ENCODE measurements at places on chromosomes 13 and 19.

DNA sequence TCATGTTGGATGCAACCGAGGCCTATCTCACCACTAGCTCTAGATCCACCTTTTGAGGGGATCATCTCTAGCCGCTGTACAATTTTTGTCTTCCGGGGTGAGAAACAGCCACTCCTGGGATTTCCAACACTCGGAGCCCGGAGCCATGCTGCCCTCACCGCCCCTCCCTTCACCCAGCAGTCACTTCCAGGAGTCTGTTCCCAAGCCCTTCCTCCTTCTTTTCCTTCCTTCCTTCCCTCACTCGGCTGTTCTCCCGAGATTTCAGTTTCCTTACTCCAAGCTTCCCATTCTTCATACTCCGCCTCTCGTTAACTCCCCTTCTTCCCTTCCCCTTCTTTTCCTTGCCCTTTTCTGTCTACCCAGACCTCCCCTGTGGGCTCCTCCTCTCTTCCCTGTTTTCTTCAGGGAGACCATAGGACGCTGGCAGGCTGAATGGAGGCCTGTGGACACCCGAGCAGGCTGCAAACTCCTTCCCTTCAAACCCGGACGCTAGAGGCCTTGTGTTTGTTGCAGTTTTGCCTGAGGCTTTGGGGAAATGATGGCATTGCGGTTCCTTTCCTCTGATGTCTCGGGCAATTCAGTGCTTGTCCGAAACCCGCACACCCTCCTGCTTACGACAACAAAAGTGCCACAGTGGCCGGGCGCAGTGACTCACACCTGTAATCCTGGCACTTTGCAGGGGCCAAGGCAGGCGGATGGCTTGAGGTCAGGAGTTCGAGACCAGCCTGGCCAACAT lies 96.0 kb downstream of the CAB39L start:
- no peak for DNase-seq

GRCh38 chr19:1090731-1091543 lies 4.2 kb downstream of the POLR2E start:
- DNase-seq, result no peak

GRCh38 chr19:50315773-50316448 lies 13.3 kb downstream of the KCNC3 start:
- DNase-seq, result peak; percentile 4

DNA sequence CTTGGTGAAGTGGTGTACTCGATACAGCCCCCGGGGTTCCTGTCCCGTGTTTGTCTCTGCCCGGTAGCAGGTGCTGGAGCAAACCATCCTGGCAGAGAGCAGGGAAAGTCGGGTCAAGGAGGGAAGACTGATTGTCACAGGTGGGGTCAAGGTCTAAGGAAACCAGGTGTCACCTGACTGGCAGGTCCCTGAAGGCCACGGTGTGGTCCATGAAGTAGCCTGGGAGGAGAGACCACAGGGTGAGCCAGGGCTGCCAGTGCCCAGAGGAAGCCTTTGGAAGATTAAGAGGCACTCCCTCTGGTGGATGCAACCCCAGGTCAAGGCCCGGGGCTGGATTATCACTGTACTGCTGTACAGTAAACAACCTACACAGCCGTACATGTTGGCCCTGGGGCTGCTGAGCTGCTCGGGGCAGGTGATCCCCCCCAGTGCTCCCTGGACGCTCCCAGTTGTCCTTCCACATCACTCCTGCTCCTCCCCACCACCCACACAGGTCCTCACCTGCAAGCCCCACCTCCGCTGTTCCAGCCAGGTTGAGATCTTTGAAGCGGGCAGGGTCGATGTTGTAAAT lies 6.0 kb upstream of the CCER2 start:
- DNase-seq, result no peak

- DNase-seq, result no peak
Measured at GRCh38 chr13:25657157-25657556, 285.4 kb downstream of the ATP8A2 start.

DNA sequence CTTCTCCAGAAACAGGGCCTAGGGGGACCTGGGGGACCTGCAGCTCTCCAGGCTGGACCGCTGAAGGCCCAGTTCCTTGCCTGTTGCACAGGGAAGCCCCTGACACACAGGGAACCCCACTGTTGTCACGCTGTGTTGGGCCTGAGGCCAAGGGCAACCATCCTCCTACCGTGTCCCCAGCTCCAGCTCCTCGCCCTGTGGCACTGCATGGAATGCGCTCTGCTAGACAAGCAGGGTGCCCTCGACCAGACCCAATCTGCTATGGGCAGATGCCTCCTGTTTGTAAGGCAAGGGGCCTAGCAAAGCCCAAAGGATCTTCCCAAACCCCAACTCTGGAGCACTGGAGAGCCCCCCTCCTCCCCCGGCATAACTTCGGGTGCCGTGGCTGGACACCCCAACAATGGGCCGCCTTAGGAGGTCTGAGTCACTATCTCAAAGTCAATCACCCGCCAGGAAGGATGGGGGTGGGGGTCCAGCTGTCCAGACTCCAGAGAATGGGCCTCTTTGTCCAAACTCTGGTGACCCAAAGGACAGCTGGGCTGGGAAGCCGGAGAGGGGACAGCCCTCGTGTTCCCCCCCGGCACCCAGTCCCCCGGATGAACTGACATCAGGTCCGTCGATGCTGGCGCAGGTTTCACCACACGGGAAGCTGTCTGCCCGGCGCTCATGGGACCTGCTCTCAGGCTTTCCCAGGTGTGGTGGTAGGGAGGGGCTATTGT lies 3.7 kb downstream of the BRSK1 start:
- DNase-seq, result no peak

GRCh38 chr19:3383121-3383722 lies 16.8 kb downstream of the NFIC start:
- DNase-seq, result no peak

DNA sequence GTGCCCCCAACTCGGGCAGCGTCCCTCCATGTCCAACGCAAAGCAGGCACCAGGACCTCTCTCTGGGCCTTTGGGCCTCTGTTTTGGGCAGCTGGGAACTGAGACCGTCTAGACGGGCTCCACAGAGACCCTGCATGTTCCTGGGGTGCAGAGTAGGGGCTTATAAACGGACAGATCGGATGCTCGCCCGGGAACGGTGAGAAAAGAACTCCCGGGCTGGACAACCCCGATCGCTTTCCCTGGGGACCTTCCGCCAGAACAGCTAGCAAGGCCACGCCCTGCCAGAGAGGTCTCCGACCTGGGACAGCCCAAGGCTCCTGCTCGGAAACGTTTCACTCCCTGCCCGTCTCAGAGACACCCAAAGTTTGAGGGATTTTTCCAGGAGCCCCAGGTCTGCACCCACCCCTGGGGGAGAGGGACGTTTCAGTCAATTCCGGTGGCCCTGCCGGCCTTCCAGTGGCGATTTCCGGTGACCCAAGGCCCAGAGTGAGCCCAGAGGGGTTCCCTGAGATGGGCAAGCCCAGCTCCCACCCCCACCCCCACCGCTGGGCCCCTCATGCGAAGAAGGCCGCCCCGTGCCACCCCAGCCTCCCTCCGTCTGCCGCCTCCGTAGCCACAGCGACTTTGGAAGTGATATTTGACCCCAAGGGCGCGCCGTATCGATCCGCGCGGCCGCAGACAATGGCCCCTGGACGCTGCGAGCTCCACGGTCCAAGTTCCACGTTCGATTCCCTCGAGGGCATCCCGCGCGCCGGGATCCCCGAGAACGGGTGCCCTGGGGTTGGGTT lies 1.7 kb downstream of the NR2F6 start:
- no peak for DNase-seq

DNA sequence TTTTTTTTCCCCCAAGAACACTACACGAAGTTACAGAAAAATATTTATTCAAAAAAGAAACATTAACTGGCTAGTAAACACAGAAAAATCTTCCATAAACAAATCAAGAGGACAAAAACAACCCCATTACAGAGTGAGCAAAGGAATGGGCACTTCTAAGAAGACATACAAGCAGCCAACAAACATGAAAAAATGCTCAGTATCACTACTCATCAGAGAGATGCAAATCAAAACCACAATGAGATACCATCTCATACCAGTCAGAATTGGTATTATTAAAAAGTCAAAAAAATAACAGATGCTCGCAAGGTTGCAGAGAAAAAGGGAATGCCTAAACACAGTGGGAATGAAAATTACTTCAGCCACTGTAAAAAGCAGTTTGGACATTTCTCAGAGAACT lies 131.7 kb downstream of the UGGT2 start:
- no peak for DNase-seq

- DNase-seq, result peak; percentile 40
Measured at GRCh38 chr19:38361633-38362075, 12.7 kb upstream of the PSMD8 start.

DNA sequence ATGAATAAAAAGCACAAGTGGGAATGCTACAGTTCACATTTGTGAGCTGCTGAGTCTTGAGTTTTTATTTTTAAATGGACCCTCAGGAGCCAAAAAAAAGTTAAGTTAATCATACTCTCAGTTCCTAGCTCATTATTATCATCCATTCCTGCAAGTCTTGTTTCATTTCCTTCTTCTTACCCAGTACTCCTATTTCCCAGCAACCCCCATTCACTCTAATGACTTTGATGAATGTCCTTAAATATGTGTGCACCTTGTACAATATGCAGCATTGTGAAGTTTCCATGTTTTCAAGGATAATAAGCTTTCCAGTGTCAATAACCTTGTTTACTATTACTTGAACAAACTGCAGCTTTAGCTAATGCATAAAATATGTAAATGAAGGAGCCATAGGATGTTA lies 366.2 kb downstream of the DCT start:
- no peak for DNase-seq

DNA sequence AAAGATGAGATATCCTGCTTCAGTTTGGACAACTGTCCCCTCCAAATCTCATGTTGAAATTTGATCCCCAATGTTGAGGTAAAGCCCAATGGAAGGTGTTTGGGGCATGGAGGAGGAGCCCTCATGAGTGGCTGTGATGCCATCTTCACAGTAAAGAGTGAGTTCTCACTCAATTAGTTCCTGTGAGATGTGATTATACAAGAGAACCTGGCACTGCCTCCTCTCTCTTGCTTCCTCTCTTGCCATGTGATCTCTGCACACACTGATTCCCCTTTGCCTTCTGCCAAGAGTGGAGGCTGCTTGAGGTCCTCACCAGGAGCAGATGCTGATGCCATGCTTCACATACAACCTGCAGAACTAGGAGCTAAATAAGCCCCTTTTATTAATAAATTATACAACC lies 86.9 kb downstream of the HSPH1 start:
- DNase-seq, result no peak

DNA sequence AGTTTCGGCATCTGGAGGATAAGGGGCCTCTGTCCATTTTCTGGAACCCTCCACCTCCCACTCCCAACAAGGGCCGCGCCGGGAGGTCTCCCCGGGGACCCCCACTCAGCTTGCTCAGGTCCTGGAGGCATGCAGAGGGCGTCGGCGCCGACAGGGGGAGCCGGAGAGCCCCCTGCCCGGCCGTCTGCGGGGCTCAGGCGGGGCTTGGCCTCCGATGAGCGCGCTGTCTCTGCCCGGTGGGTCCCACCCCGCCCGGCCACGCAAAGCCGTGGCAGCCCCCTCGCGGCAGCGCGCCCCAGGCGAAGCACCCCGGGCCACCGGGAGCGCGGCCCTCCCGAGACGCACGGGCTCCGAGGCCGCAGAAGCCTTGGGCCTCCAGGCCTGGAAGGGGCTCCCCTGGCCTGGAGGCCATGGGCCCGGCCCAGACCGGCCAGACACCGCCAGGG lies 149.7 kb upstream of the ZNF536 start:
- no peak for DNase-seq

DNA sequence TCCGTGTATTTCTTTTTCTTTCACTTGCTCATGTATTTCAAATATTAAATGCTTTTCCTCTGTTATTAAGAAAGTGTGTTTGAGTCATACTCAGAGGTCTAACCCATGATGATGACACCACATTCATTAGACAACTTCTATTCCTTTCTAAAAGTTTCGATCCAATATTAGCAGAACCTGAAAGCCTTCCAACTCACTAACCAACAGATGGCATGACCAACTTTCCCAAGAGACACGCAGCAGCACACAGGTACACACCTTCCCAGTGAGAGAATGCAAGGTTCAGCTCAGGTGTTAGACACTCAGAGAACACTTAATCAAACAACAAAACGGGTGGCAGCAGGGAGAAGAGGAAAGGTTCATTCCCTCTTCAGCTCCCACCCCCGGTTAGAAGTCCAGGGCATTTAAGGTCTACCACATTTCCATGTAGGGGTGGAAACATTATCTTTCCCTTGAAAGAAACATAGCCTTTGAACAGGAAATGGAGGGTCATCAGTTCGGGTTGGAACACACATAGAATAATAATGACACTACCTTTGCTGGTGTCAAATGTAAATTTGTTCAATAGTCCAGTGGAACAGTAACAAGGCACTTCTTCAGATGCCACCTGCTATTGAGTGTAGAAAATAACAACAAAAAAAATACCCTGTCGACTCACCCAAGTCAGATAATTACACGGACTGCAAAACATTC lies 404.2 kb downstream of the COG6 start:
- no peak for DNase-seq

GRCh38 chr13:107811233-107812013 lies 403.9 kb downstream of the LIG4 start:
- no peak for DNase-seq

DNA sequence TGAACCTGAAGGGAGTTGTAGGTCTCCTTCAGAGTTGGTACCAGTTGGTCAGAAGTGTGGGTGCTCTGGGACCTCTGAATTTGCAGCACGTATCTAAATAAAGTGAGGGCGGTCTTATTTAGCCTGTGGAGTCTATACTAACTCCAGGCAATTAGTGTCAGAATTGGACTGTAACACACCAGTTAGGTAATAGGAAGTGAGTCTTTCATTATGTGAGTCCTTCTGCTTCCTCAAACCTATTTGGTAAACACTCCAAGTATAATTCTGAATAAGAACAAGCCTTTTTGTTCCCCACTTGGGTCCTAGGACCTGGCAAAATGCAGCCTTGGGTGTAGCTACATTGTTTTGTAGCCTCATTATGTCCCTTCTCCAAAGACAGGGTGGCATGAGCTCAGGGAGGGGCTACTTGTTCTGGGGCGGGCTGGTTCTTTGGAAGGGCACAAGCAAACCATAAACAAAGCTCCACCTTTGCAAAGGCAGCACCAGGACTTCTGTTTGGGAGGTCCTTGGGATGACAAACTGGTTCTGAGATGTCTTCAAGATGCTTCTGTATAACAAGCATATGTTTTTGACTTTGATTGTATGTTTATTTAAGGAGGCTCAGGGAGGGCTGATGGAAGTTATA lies 418.0 kb downstream of the ZNF536 start:
- DNase-seq, result no peak

- no peak for DNase-seq
Measured at GRCh38 chr19:49775742-49776370, 9.1 kb downstream of the AP2A1 start.

- no peak for DNase-seq
Measured at GRCh38 chr19:13872695-13873389, 4.1 kb upstream of the NANOS3 start.

DNA sequence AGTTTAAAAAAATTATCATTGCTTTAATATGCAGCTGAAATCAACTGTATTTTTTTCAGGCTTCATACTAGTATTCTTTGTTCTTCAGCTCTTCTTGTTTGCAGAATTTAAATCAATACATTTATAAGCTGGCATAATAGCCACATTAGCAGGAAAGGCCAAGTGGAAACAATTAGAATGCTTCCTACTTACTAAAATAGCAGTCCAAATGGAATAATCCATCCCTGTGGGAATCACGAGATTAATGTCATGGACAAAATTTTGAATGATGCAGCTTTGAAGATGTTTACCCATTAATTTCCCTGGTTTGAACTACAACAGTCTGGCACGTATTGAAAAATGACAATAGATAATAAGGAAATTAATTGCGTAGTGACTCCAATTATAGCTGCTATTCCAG lies 2650.8 kb downstream of the PCDH9 start:
- no peak for DNase-seq

- peak; percentile 59 for DNase-seq
Measured at GRCh38 chr13:26966701-26967080, 204.9 kb downstream of the USP12 start.

Data from NCI-H1092 treated with DMSO at 0.1 percent for 48 hours (cell line).